Right lung (tissue), 10 donors: ENCODE measurements at places on chromosomes 11 and 22. TPM values are rescaled to one million over a fixed set of nuclear protein-coding genes. Genes with fewer than 3 reads are reported as not detected.

DNA sequence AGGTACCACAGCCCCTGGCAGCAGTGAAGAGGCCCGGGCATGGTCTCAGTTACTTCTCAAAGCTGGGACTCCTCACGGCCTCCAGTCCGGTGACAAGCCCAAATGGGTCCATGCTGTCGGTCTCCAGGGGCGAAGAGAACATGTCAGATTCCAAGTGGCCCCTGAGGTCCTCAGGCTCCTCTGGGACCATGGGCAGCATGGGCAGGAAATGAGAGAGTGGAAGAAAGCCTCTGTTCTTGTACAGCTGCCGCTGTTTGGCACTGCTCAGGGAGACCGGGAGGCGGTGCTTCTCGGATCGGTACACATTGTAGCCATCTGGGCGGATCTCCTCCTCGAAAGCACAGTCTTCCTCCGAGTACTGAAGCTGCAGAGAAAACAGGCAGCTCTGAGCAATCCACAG, 4.6 kb downstream of the FGF19 start:
- no peak for DNase-seq

DNA sequence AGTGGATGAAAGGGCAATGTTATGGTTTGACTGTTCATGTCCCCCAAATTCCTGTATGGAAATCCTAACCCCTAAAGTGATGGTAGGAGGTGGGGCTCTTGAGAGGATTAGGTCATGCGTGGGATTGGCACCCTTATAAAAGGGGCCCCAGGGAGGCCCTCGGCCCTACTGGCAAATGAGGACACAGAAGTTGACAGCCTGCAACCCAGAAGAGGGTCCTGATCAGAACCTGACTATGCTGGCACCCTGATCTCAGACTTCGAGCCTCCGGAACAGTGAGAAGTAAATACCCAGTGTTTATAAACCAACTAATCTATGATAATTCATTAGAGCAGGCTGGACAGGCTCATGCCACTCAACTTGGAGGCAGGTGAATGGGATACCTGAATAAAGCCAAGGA, 8.7 kb downstream of the IFITM10 start:
- DNase-seq: no peak

The VSIG2 gene
- polyA plus RNA-seq: 32.9 TPM

- no peak for DNase-seq
These were observed 73.3 kb upstream of the ALX4 start for GRCh38 chr11:44383246-44383645.

- DNase-seq: no peak
These were observed 53.3 kb upstream of the SYN3 start for GRCh38 chr22:33111491-33111890.

GRCh38 chr11:102926517-102926916, 29.0 kb downstream of the MMP13 start:
- no peak for DNase-seq

GRCh38 chr11:45511566-45511965, 153.9 kb downstream of the CHST1 start:
- no peak for DNase-seq

DNA sequence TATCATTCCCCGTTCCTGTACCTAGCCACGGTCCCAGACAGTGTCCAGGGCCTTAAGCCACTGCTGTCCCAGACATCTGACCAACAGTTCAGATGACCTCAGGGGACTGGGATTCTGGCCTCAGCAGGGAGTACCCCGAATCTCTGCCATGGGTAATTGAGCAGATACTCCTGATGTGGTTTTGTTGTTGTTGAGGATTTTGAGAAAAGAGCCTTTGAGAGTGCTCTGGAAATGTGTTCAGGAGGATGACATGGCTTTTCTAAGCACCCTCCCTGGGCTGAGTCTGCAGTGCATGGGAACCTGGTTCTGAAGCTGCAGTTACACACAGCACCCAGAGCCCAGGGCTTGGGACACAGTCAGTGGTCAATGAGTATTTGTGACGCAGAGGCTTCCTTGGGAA, 30.4 kb downstream of the ADAMTS15 start:
- DNase-seq: no peak

The NF2 gene
- 22.8 TPM for polyA plus RNA-seq

GRCh38 chr11:1844221-1845094, 5.7 kb downstream of the TNNI2 start:
- DNase-seq: no peak

The EFEMP2 gene
- polyA plus RNA-seq: 125 TPM

DNA sequence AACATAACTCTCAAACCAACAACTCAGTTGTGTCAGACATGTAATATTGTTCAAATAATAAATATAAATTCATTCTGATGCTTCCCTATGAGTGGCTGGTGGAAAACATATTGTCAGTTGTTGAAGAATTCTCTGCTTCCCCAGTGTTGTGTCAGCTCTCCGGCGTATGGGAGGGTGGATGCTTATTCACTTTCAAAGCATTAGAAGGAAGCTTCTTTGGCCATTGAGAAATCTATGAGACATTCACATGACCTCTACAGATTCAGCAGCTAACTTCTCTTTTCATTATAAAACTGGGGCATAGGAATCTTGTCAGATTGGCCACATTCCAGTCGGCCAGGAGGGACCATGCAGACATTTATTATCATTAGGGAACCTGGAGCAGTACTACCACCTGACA, 2.9 kb downstream of the OR51V1 start:
- DNase-seq: no peak

The C11orf86 gene
- not detected for polyA plus RNA-seq

DNA sequence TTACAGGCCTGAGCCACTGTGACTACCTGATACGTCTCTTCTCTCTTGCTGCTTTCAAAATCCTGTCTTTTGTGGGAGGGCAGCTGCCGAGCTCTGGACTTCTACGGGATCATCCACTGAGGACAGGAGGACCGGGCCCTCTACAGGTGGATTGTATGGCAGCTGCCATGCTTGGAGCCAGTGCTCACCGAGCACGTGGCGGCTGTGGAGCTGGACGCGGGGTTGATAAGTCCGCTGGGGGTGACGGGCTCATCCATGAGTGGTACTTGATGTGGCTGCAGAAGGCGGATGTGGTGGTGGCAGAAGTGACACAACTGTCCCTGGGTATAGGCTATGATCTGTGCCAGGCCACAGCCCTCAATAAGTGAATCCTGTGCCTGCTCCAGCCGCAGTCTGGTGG, 1.8 kb upstream of the CYP2D6 start:
- DNase-seq: no peak

DNA sequence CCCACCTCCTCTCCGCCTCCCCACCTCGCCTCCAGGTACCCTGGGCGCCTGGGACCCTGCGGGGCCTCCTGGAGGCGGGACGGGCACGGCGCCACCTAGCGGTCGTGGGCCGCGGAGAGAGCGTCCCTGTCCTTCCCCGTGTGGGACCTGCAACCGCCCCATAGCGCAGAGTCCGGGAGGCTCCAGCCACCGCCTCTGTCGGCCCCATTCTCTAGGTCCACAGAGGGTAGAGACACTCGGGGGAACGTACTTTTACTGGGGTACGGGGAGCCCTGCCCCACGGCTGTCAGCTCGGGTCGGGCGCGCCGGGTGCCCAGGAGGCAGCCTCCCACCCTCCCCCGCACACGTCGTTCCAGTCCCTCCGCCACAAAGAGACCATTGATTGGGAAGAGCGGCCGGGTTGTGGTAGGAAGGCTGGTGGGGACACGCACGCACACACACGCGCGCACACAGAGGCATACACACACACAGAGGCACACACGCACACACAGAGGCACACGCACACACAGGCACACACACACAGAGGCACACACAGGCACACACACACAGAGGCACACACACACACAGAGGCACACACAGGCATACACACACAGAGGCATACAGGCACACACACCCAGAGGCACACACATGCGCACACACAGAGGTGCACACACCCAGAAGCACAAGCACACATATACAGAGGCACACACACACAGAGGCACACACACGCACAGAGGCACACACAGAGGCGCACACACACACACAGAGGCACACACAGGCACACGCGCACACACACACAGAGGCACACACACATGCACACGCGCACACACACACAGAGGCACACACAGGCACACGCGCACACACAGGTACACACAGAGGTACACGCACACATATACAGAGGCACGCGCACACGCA, 12.6 kb upstream of the NECTIN1 start:
- no peak for DNase-seq

DNA sequence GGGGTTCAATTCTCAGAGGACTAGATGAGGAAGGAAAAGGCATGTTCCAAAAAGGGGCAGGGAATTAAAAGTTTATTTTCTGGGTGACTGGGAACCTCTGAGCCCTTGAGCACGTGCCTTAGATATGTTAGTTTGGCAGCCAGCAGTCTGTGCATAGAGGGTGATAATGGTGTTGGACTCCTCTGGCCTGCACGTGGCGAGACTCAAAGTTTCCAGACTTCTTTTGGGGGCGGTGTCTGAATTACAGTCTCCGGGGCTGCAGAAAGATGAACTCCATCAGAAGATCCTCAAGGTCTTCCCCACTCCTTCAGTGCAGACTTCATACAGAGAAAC, 861 bp upstream of the ZNRF3 start:
- DNase-seq: no peak

GRCh38 chr11:20084921-20085814, 75.1 kb downstream of the DBX1 start:
- no peak for DNase-seq

The KRTAP5-9 gene
- 0.34 TPM for polyA plus RNA-seq

GRCh38 chr11:33696931-33697638, 3.5 kb downstream of the C11orf91 start:
- no peak for DNase-seq

DNA sequence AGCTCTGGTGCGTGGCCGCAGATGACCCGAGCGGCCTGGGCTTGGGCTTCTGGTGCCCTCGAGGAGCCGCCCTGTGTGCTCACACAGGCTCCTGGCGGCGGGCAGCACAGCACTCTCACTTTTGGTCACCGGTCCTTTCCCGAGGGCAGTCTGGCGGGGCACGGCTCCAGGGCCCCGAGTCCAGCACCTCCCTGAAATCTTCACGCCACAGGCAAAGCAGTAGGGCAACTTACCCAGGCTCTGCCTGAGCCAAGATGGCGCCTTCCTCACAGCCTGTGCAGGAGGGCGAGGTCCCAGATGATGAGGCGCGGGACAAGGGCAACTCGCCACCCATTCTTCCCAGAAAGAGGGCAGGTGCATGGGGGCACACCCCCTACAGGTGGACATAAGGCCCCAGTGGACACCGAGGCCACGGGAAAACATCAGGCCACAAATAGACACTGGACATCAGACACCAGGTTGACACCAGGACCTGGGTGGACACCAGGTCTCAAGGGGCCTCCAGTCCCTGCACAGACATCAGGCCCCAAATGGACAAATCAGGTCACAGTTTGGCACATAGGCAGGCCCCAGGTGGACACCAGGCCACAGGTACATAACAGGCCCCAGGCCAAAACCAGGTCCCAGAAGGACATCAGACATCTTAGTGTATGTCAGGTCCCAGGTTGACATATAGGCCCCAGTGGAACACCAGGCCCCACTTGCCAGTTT, 57.6 kb upstream of the SEPTIN5 start:
- DNase-seq: no peak

DNA sequence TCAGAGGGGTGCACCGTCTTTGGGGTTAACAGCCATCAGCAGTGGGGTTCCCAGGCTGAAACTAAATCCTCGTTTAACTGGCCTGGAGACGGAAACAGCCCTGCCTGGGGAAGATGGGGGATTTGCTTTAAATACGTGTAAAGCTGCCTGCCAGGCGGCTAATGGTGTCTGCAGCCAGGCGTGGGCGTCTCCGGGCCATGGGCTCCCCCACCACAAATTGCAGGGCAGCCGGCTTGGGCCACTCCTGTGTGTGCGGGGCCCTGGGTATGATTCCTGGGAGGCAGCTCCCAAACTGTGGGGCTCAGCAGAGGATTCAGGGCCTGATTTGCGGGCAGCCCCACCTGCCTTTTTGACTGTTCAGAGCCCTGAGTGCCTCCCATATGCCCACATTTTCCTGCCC, 110.5 kb downstream of the KCNQ1 start:
- no peak for DNase-seq
